ENCODE measurements at places on chromosomes 1 and 21.

GRCh38 chr21:25179116-25179515 is 428.2 kb downstream of the MRPL39 start:
- no peak for DNase-seq

GRCh38 chr21:25626757-25627156 is 12.3 kb upstream of the JAM2 start:
- DNase-seq: no peak

- no peak for DNase-seq
These were observed 163.2 kb upstream of the CAMK1G start for GRCh38 chr1:209420276-209420675.

GRCh38 chr21:43277481-43278351 is 108.9 kb downstream of the CRYAA start:
- DNase-seq: no peak

GRCh38 chr1:51794260-51794659 is 84.3 kb downstream of the NRDC start:
- no peak for DNase-seq

- DNase-seq: no peak
These were observed 27.3 kb downstream of the GPR157 start for GRCh38 chr1:9101510-9102146.

GRCh38 chr21:13368200-13368599 is 241.4 kb upstream of the POTED start:
- no peak for DNase-seq

GRCh38 chr1:16258591-16259135 is 21.7 kb upstream of the CPLANE2 start:
- no peak for DNase-seq

- DNase-seq: no peak
These were observed 16.6 kb downstream of the C21orf91 start for GRCh38 chr21:17802572-17802971.

- no peak for DNase-seq
These were observed 44.6 kb downstream of the TBCE start for GRCh38 chr1:235411489-235412486.

DNA sequence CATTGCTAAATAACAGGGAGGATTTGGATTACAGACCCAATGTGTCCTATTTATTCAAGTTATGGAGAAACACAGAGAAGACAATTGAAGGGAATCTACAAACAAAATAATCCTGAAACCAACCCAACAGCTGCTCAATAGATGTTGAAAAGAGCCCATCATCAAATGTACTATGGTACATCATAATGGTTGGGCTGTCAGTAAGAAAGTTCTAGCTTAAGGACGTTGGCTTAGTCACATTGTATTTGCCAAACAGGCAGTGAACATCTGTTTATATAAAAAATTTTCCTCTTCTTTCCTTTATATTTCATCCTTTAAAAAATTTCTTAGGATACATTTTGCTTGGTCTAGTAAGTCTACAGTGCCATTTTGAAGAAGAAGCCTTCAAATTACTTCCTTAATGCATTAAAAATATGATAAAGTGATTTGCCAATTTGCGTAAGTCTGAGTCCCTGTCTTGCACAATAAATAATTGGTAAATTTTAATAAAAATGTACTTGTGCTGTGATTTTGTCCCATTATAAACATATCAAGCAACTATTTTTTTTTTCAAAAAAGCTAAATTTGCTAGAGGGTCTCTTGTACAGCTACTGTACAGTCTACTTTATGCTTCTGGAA is 14.4 kb downstream of the MAP3K7CL start:
- no peak for DNase-seq

- no peak for DNase-seq
These were observed 40.3 kb downstream of the GPR88 start for GRCh38 chr1:100578201-100578600.

GRCh38 chr1:84803604-84804003 is 89.4 kb downstream of the LPAR3 start:
- DNase-seq: no peak

GRCh38 chr1:56547977-56548376 is 31.4 kb downstream of the PLPP3 start:
- DNase-seq: no peak
